ENCODE measurements at places on chromosomes 6 and 20.

DNA sequence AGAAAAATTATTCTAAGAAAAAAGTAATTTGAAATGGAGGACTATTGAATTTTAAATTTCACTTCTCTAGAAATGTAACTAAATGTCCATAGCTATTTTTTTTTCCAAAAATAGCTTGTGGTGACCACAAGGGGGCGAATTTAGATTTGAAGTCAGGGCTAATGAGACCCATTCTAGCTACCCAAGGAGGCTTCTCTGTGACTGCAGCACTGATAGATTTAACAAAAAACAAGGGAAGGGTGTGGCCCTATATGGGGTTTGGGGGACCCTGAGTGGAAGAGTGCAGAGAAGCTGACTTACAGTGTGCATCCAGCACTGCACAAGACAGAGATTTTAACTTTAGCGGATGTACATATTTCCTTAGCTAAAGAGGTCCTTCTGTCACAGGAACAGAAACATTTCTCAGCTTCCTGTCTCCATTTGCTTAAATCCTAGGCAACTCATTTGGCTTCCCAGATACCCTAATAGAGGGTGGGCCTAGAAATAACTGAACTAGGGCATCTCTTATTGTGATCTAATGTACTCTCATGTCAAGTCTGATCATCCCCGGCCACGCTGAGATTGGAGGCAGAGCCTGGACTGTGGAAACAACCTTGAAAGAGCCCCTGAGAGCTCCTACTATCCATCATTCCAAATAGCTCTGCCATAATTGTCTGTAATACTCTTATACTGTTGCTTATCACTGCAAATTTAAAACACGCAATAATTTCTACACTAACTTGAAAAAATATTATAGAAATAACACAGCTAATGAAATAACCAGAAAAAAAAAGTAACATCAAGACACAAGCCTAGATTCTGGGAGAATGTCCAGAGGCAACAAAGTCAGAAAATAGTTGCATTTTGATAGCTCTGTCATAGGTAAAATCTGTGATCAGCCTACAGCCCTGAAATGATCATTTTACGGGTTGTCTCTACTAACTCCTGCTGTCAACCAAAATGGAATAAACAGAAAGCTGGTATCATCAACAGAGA, 93.6 kb downstream of the SNAP91 start:
- DNase-seq, result no peak

DNA sequence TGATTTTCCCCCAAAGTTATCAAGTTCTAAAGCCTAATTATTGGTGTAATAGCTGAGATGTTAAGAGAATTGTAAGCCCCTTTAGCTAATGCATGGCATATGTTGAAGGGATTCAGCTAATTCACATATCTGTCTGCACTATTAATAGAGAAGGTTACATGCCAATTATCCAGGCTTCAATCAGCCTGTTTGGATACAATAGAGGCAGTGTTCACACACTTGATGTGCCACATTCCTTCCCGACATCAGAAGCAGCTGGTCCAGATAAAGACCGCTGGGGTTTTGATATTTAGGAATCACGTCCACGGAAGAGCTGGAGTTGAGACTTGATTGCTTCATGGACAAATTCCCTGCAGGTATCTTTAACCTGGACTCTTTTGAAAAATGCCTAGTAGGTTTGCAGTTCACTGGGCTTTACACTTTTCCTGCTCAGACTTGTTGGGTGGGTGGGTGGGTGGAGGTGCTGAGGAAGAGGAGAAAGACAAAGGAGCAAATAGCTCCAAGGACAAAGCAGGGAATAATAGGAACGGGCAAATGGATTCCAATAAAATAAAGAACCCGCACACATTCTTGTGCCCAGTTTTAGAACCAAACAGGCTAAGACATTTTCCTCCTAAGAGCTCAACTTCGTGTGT, 142.6 kb upstream of the ZNF217 start:
- DNase-seq, result no peak

DNA sequence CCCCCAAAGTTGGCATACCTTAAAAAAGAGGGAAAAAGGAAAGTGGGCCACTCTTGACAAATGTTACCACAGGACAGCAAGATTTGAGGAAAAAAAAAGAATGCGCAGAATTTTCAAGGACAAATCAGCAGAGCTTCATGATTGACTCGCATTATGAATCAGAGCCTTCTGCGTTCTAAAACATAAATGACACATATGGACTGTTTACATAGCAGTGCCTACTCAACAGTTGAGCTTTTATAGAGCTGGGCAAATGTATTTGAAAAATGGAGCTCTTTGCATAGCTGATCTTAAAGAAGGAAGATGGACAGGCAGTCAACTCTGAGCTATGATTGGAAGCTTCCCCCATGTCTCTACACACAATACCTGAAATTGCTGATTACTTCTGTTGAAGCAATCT, 213.2 kb upstream of the NT5E start:
- no peak for DNase-seq

- no peak for DNase-seq
Measured at GRCh38 chr6:82783587-82784236, 281.9 kb downstream of the UBE3D start.

DNA sequence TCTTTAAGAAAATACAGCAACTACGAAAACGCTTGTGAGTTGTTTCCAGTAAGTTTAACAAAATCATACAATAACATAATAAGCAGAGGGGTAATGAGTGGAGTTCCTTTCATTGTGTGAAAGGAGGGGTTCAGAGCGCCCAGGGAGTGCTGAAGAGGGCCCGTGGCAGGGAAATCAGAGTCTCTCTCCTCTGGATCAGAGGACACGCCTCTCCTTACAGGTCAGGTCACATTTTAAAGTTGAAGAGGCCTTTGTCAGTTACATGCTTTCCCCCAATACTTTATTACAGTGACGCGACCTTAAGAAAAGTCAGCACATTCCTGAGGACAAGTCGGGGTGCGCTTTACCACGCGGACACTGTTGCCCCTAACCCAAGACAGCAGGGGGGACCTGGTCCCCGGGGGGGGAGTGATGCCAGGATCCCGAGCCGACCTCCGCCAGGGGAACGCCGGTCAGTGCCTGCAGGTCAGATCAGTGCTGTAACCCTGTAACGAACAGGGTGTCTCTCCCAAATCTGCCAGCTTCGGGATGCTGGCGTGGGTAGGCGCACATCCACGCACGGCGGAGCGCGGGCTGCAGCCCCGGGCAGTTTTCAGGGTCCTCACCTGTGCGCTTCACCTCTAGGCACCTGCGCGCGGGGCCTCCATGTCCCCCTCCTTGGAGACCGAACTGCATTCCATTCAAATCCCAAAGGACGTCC, 848 bp downstream of the DACT2 start:
- no peak for DNase-seq

- DNase-seq, result peak; percentile 4
Measured at GRCh38 chr6:46174904-46175303, 4.1 kb upstream of the ENPP5 start.

DNA sequence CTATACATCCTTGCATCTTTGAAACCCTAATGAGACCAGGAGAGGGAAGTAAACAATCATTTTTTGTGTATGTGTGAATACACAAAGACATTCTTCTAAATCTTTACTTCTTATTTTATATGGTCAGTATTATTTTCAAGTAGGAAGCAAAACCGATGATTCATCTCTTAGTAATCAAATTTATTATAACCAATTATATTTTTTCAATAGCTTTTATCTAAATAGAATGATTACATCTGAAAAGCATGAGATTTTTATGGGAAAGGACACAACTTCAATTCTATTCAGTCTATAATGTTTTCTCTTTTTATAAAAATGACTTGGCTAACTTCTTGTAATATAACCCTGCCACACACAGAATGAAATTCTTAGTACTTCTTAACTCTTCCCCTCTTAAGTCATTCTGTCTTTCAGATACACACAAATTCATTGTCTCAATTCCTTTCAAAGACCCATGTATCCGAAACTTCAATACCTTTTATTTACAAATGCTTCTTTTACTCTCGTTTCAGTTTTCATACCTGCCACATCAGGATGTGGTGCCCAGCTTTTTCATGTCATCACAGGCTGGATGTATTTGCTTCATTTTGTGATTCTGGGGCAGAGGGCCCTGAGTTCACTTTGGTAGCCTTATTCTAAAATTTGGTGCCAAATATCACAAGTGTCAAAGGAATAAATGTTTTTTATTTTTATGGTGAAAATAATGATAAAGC, 227.0 kb downstream of the PHF3 start:
- no peak for DNase-seq

GRCh38 chr6:42784717-42785498, 3.1 kb downstream of the BICRAL start:
- DNase-seq, result no peak

- no peak for DNase-seq
Measured at GRCh38 chr20:55205665-55206064, 730.3 kb downstream of the DOK5 start.

DNA sequence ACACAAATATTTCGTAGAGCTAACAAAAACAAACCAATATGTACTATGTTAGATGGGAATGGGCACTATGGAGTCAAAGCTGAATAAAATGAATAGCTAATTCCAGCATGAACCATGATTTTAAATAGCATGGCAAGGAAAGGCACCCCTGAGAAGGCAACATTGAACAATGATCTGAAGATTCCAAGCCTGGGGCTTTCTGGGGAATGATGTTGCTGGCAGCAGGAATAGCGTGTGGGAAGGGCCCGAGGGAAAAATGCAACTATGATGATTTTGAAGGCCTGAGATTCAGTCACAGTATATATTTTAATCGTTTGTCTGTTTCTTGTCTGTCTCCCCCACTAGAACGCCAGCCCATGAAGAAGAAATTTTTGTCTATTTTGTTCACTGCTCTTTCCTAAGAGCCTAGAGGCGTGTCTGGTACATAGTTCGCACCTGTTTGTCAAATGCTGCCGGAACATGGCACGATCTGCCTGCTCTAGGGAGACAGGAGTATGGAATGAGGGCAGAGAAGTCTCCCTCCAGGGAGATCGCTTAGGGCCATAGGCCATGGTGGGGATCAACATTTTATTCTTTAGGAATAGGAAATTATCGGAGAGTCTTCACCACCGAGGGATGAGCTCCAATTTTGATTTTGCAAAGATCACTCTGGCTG, 84.8 kb upstream of the EYA2 start:
- DNase-seq, result no peak

GRCh38 chr6:157106487-157106886, 216.8 kb downstream of the TMEM242 start:
- no peak for DNase-seq

DNA sequence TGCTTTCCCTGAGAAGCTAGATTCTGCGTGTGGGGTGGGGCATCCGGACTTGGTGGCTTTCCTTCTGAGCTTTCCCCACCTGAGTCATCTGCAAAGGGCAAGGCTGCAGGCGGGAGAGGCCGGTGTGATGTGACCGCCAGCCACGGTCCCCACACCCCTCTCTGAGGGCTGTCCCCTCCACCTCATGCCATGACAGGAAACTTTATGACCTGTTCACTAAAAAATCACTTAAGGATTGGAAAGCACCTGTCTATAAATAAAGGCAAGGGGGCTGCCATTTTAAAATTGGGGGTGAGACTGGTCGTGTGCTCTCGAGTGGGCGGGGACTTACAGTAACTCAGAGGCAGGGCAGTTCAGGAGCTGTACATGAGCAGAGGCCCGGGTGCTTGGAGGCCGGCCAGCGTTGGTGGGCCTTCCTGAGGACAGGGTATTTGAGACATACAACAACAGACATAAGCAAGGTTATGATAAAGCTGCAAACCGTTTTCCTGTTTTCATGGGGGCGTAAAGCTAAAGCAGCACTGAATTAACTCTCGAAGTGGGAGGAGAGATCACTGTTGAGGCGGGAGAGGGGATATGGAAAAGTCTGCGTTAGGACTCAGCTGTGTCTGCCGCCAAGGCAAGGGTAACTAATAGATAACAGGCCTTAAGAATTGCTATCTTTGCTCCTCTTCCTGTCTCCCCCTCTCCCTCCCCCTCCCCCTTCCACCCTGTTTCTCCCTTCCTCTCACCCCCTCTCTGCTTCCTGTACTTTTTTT, 16.1 kb upstream of the SERPINB1 start:
- peak; percentile 81 for DNase-seq

DNA sequence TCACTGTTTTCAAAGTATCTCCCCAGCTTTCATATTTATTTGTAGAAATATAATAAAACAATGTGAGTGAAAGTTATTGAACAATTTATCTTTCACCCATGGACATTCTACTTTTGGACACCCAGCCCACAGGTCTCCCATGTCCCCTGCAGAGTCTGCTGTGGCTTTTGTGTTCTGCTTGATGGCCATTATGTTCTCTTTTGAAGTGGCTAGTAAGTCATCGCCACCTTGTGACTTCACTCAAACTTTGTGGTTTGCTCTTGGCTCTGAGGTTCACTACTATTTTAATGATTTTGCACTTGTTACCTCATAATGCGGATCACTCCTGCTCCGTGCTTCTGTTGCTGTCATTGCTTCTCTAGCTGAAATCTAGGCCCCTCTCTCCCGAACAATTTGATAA, 10.2 kb upstream of the DEFB113 start:
- no peak for DNase-seq

GRCh38 chr6:72755752-72756151, 133.9 kb downstream of the KCNQ5 start:
- DNase-seq, result no peak

GRCh38 chr6:38187811-38188590, 368.5 kb downstream of the ZFAND3 start:
- DNase-seq, result no peak

- DNase-seq, result no peak
Measured at GRCh38 chr20:44209686-44210405, 725 bp downstream of the OSER1 start.

DNA sequence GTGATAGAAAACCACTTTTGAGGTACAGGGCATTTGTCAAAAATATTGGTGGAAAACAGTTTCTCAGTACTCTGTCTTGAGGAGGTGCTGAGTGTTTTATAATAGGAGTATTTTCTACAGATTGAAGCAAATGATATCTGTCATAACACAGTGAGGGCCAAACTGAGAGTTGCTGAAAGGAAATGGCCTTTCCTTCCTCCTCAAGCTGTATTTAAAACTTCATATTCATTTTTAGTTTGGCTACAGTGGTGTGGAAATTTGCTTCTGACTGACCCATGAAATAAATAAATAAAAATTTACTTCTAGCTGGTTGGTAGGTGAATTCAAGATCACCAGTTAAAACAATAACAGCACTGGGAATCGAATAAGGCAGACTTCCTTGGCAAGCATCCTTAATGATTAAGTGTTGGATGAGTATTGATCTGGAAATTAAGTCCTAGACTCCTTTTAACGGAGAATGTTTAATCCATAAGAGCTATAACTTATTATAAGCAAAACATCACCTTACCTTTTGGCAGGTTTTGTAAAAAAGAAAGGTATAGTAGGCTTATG, 828.6 kb upstream of the CITED2 start:
- no peak for DNase-seq

DNA sequence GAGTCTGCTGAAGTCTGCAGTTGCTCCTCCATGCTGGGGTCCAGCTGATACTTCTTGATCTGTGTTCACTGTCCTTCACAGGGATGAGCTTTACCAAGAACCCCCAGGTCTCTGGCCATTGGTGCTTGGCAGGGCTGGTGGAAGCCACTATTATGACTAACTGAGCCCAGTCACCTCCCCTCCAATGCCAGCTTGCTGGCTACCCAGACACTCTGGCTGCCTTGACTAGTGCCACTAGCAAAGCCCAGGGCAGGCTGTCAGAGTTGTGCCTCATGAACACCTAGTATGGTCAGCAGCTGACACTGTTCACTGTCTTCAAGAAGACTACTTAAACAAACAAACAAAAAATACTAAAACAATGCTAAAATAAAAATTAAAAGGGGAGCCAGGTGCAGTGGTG, 8.8 kb downstream of the ASIP start:
- no peak for DNase-seq

- DNase-seq, result no peak
Measured at GRCh38 chr20:43988451-43988850, 73.8 kb downstream of the TOX2 start.

Measured in T-helper 1 cell (primary cell).